Kidney tubule cell (primary cell): ENCODE measurements at places on chromosomes 12 and 14.

DNA sequence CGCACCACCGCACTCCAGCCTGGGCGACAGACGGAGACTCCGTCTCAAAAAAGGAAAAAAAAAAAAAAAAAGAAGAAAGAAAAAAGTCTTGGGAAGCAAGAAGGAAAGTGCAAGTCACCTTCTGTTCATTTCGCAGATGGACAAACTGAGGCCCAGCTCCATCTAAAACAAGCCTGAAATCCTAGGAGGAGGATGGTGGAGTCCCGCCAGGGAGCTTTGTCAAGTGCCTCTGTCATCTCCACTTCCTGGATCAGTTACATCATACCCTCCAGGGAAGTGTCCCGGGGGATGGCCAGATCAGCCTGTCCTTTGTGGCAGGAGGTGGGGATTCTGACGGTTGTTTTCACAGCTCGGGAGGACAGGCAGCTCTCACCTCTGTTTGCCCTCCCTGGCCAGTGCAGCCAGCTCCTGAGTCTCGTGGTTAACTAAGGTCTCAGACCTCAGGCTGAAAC, 8.7 kb upstream of the SDSL start:
- DNase-seq: peak; percentile 44

- DNase-seq: peak; percentile 85
Observed at GRCh38 chr12:122096591-122097149, 18.1 kb downstream of the MLXIP start.

GRCh38 chr12:24739106-24739779, 209.7 kb downstream of the BCAT1 start:
- no peak for DNase-seq

DNA sequence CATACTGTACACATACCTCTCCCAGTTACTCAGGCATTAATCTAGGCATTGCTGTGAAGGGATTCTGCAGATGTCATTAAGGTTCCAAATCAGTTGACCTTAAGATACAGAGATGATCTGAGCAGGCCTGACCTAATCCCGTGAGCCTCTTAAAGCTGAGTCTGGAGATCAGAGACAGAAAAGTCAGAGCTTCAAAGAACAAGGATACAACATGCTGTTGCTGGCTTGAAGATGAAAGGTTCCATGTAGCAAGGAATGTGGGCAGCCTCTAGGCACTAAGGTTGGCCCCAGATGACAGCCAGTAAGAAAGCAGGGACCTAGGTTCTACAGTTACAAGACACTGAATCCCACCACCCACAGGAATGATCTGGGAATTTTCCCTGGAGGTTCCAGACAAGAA, 81.1 kb downstream of the MAP1LC3B2 start:
- DNase-seq: no peak

DNA sequence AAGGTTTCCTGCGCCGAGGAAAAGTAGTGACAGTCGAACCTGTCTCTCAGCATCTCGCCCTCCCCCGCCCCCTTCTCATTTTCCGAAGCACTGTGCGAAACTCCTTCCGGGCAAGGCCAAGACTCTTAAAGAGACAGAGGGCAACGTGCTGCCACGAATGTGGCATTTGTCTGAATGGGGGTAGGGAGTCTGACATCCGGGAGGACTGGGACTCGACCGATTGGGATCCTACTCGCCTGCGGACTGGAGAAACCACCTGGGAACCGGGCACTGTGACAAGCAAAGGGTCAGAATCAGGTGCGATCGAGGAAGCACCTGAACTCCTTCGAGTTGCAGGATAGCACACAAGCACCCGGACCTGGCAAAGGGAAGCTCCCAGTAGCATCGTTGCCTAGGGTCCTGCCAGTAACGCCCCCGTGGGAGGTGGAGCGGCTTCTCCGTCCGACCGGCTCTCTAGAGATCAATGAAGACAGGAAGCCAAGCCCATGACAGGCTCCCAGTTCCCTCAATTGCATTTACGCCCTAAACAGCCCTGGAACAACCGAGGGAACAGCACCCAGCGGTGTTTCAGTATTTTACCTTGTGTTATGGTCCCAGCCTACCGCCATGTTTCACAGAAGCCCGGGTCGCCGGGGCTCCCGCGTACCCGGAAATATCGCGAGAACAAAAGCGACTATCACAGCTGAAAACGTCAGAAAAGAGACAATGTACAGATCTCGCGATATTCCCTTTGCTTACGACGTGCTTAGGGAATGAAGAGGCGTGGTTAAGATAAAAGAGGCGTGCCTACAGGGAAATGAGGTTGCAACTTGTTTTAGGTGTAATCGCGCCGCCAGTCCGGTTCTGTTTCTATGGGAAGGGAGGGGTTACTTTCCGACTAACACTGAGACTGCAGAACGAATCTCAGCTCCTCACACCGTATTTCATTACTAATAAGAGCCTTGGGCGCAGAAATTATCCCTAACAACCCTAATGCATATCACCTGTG, at the start of gene ERGIC2:
Gene ERGIC2, minus strand, starts transcription at position 637 of the 988 bp plus-strand sequence. CDS start 9,539 bp downstream, outside the sequence.
- peak; percentile 99 for DNase-seq

DNA sequence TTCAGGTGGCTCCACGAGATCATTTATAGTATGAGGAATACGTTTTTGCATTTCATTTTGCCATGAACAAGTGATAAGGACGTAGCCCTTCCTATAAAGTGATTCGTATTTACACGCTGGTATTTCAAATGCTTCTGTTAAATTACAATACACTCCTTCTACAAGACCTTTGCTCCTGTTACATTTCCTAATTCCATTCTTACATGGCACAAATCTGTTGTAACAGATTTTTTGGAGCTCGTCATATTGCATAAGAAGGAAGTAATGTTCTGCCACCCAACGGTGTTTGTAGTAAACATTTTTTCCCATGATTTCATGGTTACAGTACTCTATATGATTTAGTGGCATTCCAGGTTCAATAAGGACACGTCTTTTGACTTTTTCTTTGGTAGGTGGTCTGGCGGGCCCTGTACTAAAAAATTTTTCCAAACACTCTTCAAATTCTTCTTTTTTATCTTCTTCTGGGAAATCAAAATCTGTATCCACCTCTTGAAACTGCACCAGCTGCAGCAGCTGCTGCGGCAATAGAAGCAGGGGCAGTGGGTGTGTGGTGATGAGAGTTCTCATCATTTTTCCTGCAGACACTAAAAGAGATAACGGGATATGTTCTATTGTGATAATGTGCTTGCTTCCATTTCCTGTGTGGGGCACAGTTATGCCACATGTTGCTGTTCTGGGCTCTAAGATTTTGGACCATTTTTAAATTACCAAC, 4.2 kb downstream of the RNASE9 start:
- no peak for DNase-seq

DNA sequence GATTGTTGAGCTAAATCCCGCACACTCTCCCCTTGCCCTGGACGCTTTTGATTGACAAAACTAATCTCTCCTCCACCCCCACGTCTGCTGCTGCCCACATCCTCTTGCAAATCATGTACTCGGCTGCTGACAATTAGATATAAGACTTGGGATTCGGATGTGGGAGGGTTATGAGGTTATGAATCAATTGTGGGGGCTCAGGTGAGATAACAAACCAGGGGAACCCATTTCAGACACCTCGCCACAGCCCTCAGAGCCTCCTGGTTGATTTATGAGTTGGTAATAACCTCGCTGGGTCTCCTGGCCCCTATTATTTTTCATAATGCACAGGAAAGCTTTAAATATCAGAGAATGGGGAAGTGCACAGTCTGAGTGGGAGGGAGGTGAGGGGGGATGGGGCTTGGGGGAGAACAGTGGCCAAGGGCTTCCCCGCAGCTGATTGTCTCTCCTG, 449.9 kb downstream of the DPF3 start:
- no peak for DNase-seq

DNA sequence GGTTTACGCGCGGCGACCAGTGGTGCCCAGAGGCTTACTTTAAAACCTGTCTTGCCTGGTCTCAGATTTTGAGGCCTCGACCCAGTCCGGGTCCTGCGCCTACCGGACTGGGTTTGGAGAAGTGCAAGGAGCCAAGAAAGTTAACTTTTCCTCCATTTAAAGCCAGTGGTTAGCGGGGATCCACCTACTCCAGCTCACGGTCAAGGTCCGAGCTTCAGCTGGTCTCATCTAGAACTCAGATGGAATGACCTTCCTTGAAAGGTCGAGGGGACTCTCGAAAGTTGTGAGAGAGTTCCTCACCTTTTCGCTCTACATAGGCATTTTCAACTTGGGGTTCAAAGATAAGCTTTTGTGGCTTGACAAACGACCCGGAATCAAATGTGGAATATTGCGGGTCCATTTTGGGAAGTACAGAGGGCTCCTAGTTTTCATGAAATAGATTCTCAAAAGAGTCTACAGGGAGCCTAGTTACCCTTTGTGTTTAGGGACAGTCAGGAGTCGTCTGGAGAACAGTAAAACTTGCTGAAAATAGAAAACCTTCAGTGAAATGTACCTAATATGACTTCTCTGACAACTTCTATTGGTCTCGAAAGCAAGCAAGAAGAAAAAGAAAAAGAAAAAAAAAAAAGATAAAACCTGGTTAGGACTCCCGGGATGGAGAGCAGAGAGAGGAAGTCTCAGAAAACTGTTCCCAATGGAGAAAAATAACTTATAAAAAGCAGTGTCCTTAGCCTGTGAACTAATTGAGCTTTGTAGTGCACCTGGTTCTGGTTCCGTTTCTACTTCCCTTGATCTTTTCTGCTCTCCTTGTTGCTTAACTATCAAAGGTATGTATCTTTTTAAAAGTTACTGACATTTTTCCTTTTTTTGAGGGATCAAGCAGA, 1.4 kb downstream of the KCNMB4 start:
- no peak for DNase-seq

- no peak for DNase-seq
Observed at GRCh38 chr14:29102266-29102665, 335.7 kb downstream of the FOXG1 start.
